Ammon's horn (tissue), 1 donor: ENCODE measurements at places on chromosomes 6 and 20.

DNA sequence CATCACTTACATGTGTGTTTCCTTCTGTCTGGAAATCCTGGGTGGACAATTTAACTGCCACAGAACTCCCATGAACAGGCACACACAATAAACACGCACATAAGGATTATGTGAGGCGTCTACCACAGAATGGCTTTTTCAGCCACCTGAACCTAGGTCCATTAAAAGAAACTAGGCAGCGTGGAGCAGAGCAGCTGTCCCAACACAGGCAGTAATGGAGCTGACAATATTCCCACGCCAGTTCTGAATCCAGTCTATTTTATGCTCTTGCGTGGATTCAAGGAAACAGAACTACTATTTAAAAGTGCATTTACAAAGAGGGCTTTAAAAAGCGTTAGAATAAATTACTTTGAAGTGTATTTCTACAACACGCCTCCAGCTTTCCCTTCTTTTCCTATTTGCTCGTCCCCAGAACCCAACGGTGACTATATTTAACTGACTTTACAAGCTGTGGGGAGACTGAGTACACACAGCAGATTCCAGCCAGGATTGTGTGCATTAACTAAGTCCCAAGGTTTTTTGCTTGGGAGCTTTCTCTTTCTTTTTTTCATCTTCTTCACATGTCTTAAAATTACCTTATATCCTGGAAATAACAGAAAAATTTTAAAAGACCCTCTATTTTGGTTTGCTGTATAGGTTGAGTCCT lies 95.9 kb downstream of the GMDS start:
- DNase-seq, result no peak

GRCh38 chr6:40948570-40948969 lies 90.5 kb downstream of the UNC5CL start:
- no peak for DNase-seq

DNA sequence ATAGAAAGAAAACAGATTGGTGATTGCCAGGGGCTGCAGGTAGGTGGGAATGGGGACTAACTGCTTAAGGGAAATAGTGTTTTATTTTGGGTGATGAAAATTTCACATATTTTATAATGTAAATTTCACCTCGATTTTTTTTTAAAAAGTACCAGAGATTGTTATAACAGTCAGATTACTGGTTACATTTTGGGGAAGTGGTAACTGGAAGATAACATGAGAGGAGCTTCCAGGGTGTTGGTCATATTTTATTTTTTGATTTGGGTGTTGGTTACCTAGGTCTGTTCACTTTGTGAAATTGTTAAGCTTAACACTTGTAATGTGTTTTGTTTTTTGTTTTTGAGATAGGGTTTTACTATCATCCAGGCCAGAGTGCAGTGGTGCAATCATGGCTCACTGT lies 17.2 kb upstream of the CRIP3 start:
- DNase-seq, result no peak

DNA sequence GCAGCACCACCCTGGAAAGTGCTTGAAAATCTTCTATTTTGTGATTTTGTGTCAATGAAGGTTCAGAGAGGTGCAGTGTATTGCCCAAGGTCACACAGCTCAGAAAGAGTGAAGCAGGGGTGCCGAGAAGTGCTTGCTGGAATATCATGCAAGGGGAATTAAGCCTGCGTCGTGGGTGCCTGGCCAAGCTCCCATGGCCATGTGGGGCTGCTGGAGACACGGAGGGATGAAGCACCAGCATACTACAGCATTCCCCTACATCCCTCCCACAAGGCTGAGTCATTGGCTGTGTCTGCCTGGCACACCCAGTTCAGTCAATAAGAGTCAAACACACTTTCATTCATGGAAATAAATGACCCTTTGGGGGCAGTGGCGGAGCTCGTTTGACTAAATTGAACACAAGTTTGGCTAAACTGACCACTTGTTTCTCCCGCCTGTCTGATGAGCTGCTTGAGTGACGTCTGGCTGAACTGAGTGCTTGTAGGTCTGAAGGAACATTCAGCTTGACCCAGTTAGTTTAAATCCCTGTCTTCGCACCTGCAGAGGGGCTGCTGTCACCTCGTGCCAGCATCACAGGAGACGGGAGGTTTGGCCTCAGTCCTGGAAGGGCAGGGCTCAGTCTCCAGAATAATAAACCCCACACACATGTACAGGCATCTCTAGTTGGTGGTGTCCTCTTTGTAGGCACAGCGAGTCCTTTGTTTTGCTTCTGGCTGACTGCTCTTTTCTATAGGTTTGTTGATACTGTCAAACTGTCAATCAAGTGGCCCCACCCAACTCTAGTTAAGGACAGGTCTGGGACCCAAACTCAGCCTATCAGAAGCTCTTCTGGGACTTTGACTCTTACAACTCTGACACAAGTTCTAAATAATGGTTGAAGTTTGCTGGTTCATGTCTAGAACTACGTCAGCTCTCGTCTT lies 8.4 kb upstream of the TGM2 start:
- peak; percentile 66 for DNase-seq

DNA sequence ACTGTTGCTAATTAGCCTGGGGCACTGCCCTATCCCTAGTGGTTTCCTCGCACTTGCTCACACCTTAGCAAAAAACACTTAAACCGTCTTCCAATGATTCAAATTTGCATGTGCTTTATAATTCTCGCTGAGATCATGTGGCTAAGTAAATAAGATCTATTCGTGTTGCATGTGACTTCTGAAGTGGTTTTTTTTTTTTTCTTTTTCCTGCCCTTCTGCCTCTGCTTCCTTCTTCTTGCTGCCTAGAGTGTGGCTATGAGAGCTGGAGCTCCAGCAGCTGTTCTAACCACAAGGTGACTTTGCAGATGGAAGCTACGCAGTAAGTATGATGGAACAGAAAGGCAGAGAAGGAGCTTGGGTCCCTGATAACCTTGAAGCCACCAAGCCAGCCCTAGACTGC lies 36.5 kb downstream of the SULF2 start:
- no peak for DNase-seq

- DNase-seq, result no peak
Measured at GRCh38 chr6:958488-958887, 265.5 kb upstream of the EXOC2 start.

DNA sequence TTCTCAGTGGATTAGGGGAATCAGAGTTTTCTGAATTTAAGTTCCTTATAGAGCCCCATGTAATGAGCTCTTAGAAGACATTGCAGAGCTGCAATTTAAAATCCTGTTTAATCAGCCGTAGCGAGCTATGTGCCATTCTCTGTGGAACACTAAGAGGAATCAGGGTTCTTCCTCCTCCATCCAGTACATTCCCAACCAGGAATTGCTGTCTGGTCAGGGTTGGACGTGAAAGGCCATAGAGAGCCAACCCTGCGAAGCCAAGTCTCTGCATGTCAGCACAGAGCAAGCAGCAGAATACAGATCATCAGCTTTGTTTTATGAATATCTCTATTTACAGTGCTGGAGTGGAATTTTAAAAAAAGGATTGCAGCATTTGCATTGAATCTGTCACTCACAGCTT lies 366.0 kb downstream of the LAMA2 start:
- DNase-seq, result peak; percentile 11
